NCI-H2107 (cell line): ENCODE measurements at places on chromosomes 1 and 21.
A peak's percentile ranks its signal among the peaks of the same experiment; 100 is the strongest.

- DNase-seq = no peak
Measured at GRCh38 chr1:92795166-92795565, 10.3 kb upstream of the EVI5 start.

DNA sequence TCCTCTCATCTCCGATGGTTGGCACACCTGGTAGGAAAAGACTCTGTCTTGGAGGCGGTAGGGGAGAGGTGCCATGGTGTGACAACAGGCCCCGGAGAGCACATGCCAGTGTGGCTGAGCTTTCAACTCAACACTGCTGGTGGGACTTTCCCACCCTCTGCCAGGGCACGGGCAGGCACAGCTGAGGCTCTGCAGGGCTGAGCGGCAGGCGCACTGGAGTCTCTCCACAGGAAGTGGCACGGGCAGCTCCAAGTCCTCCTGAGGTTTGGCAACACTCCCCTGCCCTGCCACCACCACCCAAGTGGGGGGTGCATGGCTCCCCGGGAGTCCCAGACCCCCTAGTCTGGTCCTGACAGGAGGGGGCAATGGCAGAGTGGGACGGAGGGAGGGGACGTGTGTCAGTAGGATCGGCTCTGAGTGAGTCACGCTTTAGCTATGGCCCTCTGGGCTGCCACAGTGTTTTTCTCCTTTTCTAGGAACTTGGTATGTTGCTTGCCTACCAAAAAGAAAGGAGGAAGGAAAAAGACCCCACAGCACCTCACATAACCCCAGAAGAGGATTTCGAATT is 27.3 kb upstream of the EVA1B start:
- DNase-seq = no peak

GRCh38 chr1:201226859-201227488 is 36.4 kb downstream of the IGFN1 start:
- no peak for DNase-seq

GRCh38 chr1:176770066-176770465 is 307.1 kb downstream of the PAPPA2 start:
- DNase-seq = no peak

DNA sequence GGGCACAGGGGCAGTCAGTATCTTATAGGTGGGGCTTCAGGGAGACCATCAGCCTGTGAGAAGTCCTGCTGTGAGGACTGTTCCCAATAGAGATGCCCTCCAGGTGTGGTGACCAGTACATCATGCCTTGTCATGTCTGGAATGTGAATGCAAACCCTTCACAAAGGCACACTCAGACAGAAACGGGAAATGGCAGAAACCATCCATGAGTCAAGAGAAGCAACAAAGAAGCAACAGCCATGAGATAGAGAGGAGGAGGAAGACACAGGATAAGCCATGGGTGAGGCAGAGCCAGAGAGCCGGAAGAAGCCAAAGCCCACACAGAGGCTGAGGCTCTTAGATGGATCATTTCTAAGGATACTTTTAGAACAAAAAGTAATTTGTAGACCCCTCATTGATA is 20.1 kb upstream of the ZP4 start:
- no peak for DNase-seq

- DNase-seq = no peak
Measured at GRCh38 chr21:44920694-44921604, at the start of gene ITGB2. ITGB2 (minus strand) TSS chr21:44920899; CDS start chr21:44910782, 10,117 bp downstream.

- DNase-seq = no peak
Measured at GRCh38 chr1:206952171-206952570, 5.9 kb upstream of the PIGR start.

GRCh38 chr1:64139877-64140276 is 63.5 kb upstream of the UBE2U start:
- DNase-seq = no peak

DNA sequence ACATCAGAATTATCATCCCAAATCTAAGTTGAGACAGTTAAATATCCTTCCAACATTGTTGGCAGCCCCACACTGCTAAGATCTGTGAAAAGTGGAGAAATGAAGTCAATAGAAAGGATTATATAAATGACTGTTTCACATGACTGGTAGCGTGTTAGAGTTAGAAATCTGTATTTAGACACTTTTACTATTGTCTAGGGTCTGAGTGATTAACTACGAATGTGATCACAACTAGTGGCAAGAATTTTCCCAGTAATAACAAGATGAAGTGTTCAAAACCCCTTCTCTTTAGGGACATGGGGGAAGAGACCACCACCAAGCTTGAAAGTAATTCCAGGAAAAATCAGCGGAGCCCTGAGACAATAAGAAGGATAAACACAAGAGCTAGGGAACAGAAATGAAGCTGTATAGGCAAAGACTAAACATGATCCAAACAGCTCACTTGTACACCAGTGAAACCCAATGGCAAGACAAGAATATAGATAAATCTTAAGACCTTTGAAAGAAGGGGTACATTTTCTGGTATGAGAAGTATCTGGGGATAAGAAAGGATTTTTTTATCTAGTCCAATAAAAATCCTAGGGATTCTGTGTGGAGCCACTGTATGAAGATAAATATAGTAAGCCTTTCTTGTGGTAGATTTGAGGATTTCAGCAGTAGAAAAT is 646.6 kb upstream of the USP24 start:
- no peak for DNase-seq

GRCh38 chr1:30878016-30878415 is 30.5 kb downstream of the SDC3 start:
- DNase-seq = no peak

- DNase-seq = no peak
Measured at GRCh38 chr21:33543505-33544129, 779 bp downstream of the SON start.

GRCh38 chr1:3752400-3752945 is at the start of gene CCDC27:
CCDC27 (plus strand) TSS chr1:3752450; CDS start chr1:3752482, 32 bp downstream.
- no peak for DNase-seq

- no peak for DNase-seq
Measured at GRCh38 chr21:31780944-31781343, 49.0 kb upstream of the SCAF4 start.

GRCh38 chr21:17732306-17732705 is 86.8 kb downstream of the C21orf91 start:
- DNase-seq = no peak

GRCh38 chr1:203682473-203683383 is 56.1 kb downstream of the ATP2B4 start:
- DNase-seq = no peak

DNA sequence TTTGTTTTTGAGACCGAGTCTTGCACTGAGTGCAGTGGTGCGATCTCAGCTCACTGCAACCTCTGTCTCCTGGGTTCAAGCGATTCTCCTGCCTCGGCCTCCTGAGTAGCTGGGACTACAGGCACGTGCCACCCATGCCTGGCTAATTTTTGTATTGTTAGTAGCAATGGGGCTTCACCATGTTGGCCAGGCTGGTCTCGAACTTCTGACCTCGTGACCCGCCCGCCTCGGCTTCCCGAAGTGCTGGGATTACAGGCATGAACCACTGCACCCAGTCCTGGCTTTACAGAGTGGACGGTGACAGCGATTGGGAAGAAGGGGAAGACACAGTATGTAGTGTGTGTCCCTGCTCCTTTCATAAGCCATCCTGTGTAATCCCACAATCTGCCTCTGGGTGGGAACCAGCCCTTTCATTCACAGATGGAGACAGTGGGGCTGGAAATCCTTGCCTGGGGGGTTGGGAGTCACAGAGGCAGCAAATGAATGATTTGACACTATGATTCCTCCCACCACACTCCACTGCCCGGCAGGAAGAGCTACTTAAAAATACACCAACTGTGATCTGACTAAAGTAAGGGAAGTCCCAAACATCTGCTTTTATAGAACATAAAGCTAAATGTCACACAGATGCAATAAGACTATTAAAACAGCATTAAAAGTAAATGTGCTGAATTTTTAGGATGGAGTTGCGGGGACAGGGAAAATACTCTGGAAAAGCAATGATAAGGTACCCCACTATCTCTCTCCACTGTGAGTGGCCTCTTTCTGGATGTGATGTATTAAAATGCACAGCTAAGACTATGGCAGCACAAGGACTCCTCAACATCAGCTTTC is 4.5 kb downstream of the PARP1 start:
- no peak for DNase-seq

GRCh38 chr1:21946836-21947587 is 9.9 kb upstream of the HSPG2 start:
- no peak for DNase-seq

DNA sequence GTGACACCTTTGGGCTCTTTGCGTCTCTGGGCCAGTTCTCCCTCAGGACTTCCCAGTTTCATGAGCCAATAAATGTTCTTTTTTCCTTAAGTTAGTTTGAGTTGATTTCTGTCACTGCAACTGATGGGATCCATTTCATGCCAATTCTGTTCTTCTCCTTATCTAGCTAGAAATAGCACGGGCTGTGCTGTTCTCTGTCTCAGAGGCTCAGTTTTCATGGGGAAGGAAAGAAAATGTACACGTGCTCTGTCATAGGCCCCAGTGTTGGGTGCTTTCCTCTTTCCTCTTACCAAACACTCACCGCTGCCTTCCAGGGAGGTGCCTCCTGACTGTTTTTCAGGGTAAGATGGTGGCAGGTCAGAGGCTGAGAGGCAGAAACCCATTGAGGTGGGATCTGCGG is 43.2 kb upstream of the ACTL8 start:
- no peak for DNase-seq

DNA sequence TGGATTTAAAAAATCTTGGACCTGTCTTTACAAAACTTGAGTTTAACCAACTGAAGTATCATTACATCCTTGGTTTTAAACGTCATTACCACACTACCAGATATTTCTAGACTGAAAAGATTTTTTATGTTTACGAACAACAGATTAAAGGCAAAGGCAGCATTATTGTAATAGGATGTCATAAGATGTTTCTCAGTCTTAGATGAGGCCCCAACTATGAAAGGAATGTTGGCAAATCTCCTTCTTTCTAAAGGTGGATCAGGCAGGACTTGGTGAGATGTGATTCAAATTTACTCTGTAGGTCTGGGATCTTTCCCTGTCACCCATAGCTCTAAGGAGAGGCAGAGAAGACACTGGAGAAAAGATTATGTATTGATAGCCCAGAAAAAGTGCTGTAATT is 417.9 kb downstream of the PTBP2 start:
- DNase-seq = no peak

DNA sequence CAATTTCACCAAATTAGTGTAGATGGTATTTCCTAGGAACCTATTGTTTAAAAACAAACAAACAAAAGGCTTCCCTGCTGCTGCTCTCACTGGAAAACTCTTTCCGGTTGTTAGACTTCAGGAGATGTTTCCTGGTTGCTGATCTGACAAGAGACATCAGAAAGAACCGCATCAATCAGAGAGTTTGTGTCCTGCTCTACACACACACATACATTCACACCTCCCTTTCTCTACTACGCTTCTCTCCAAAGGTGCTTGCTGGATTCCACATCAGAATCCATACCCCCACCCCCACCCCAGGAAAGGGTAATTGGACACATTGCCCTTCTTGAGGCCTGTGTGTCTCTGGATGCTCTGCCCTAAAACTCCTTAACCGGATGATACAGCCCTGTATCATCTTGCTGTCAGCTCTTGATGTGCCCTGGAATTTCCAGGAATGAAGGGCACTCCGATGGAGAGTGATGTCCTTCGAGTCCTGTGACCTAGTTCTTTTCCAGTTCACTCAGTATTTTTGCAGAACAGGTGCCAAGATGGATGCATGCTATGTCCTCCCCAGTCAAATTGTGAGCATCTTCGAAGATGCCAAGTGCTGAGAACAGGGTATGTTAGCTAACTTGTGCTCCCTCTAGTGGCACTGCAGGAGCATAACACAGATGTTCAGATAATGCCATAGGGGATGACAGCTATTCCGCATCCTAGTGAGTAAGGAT is 113.7 kb upstream of the SLC35F3 start:
- DNase-seq = peak; percentile 74

- DNase-seq = peak; percentile 83
Measured at GRCh38 chr1:24418898-24419628, 3.5 kb downstream of the NIPAL3 start.

DNA sequence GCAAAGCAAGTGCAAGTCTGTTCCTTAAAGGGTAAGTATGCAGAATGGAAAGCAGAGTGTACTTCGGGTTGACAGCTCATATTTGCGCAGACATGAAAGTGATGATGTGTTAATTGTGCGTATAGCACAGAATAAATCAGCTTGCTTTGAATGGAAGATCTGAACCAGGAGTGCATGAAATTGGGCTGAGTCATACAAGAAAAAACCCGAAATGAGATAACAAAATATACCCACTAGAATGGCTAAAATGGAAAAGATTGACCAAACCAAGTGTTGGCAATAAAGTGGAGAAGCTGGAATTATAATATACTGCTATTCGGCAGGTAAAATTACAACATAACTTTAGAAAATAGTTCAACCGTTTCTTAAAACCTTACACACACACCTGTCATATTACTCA is 28.5 kb downstream of the CR1L start:
- DNase-seq = no peak

GRCh38 chr1:53337499-53337898 is 9.6 kb upstream of the LRP8 start:
- DNase-seq = no peak

- DNase-seq = no peak
Measured at GRCh38 chr21:41636636-41637630, 129.0 kb upstream of the TMPRSS2 start.
